Type B pancreatic cell (in vitro differentiated cells): ENCODE measurements at places on chromosomes 11 and 22.

DNA sequence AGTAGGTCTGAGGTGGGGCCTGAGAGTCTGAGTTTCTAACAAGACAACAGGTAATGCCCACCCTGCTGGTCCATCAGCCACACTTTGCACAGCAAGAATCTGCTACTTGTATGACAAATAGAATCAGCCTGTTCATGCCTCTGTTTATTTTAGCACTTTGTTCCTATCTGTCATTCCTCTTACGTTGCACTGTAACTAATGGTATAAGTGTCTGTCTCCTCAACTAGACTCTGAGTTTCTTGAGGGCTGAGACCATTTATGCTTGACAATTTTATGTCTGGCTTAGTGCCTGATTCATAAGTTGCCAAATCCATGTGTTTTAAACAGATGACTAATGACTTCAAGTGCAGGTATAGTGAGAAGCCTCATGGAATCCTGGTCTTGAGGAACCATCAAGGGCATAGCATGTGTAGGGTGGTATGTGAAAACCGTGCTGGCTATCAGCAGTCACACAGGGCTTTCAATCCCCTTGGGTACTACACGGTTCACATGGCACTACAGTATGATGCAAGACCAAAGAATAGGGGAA, 209.7 kb downstream of the C11orf91 start:
- no peak for DNase-seq

- DNase-seq = no peak
These were observed 97.5 kb downstream of the TSPAN18 start for GRCh38 chr11:44824300-44824704.

GRCh38 chr11:133832991-133833897, 12.1 kb downstream of the SPATA19 start:
- no peak for DNase-seq

DNA sequence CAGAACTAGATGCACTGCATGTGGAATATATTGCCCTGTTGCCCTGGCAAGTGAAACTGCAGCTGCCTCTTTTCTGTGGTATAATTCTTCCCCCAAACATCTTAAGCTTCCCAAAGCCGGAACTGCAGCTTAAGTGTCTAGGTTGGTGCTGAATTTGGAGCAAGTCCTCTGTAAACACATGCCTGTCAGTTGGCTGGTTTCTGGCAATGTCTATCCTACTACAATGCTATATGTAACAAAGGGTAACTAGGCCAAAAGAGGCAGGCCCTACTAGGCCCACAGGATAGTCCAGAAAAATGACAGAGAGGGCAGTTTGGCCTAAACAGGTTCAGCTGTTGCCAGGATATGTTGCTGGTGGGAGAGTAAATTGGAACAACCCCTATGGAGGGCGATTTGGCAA, 27.9 kb downstream of the ASCC2 start:
- DNase-seq = no peak

GRCh38 chr22:24594569-24595120, 1.8 kb upstream of the LRRC75B start:
- no peak for DNase-seq

DNA sequence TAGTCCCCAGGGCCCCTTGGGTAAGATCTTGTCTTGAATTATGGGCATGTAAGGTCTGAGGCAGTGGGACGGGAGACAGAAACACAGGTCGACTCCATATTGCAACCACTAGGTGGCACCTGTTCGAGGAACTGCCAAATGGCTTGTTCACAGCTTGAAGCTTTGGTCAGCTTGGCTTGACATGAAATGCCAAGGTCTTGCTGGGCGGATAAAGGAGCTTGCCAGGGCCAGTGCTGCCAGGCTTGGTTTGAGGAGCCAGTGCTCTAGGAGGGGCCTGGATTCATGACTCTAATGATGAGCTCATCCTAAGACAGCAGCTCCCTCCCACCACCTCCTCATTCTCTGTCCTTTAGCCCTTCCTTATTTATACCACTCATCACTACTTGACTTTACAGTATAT, 11.9 kb upstream of the NRIP3 start:
- DNase-seq = no peak

DNA sequence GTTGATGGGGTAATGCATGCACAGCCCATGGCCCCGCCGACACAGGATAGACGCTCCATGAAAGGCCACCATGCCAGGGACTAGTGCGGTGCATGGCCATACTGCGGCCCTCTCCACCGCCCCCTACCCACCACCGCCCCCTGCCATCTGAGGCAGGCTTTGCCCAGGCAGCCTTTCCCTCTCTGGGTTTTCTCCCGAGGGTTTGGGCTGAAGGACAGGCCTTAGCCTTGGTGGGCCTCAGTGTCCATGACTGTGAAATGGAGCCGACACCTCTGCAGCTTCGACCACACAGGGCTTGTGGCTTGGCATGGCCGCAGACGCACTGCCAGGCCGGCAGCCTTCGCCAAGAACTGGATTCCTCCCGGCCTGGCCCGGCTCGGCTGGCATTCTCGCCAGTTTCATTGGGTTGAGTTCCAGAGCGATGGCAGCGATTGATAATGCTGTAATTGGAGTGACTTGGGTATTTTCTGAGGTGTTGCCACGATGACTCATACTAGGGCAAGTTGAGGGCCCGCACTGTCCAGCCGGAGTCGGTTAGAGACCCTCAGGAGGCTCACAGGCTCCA, 111.3 kb downstream of the WNT7B start:
- DNase-seq = no peak

GRCh38 chr11:68954836-68955606, 25.8 kb downstream of the MRGPRD start:
- no peak for DNase-seq

DNA sequence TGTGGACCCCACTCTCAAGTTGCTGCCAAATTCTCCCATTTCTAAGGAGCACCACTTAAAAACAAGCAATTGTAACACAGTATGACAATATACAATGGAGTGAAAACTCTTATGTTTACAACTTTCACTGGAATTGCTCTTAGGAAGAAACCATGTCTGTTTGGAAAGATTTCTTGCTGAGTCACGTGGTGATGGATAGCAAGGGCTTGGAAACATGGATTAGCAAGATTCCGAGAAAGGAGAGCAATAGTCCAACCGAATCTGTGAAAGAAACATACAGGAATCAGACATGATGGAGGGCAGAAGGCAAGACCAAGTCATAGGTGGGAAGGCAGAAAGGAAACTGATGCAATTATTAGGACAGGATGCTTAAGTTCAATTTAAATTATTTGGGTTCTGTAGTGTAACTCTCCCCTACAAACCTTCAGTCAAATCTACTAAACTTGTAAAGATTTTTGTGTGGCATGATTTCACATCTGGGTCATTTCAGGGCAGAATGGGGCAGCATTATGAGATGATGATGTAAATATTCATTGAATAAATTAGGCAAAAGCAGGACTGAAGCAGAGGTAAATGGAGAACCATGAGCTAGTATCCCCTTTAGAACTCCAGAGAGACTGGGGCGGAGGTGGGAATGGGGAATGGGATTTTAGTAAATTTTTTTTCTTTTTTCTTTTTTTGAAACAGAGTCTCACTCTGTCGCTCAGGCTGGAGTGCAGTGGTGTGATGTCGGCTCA, 27.8 kb upstream of the THY1 start:
- no peak for DNase-seq

GRCh38 chr11:14308114-14308896, 50.7 kb downstream of the RRAS2 start:
- DNase-seq = no peak

GRCh38 chr11:45741032-45741431, 63.9 kb upstream of the SLC35C1 start:
- no peak for DNase-seq

DNA sequence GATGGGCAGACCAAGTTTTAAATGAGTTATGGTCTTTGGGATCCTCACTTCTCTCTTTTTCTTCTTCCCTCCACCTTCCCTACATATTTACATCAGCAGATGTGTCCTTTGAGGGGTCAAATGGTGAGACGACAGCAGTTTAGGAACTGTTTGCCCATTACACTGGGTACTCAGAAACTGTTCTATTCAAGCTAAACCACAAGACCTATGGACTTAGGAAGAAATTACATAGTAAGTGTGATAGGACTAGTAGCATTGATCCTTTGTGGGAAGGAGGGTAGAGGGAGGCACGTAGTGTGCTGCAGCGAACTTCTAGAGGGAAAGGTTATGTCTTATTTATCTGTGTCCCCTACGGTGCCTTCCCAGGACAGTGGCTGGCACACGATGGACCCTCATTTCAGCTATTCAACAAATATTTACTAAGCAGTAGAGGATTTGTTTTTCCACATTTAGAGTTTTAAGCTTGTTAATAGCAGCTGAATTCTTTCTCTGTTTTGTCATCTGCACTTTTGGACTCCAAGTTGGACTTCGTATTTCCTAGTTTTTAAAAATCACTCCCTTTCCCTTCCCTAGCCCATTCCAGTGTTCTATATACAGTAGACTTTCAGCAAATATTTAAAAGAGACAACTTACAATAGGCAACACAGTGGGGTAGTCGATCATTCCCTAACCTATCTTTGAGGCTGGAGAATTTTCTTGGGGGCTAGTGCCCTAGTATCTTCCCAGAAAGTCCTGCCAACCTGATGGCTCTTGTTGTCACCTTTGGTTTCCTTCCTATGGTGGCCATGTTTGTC, 13.9 kb downstream of the FZD4 start:
- DNase-seq = no peak

DNA sequence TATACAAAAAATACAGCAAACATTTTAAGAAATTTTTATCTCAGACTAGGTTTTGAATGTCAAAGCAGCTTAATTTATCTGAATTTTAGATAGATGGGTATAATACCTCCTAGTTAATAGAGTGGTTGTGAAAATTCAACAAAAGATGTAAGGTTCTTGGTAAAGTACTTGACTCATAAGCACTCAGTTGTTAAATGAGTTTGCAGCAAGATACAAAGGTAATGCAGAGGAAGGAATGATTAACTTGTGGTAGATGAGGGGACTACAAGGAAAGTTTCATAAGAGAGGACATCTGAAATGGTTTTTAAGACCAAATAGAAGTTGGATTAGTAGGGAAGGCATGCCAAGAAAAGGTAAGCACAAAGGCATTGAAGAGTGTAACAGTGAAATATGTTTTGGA, 37.4 kb downstream of the PPME1 start:
- no peak for DNase-seq
